ENCODE measurements at places on chromosomes 16 and 17.

GRCh38 chr17:36610474-36610873, 9.1 kb downstream of the MRM1 start:
- DNase-seq, result no peak

DNA sequence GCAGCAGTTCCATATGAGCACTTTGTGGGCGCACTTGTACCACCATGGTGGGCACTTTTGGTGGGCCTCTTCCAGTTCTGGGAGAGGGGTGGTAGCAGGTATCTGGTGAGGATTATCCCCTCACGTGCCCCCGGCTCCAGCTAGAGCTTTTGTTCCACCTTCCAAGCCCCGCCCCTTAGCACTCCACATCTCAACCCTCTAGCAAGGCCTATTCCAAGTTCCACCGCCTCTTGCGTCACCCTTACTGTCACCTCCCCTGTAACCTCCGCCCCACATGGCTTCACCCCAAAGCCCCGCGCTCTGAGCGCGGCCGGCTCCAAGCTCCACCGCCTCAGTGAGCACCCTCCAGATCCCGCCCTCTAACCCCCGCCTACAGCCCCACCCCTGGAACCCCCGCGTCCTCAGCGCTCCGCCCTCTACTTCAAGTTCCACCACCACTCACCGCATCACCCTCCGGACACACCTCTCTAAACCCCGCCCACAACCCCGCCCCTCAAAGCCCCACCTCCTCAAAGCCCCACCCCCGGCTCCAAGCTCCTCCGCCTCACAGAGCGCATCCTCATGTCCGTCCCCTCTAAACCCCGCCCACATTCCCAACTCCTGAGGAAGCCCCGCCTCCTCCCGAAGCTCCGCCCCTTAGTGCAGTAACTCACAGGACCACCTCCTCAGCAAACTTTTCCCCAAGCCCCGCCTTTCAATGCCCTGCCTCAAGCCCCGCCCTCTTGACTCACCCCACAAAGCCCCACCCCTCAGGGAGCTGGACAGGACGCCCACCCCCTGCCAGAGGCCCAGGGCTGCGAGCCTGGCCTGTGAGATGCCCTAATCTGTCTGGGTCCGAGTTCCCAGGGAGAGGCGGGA, 11.1 kb downstream of the SCN4A start:
- no peak for DNase-seq

GRCh38 chr16:82499302-82499701, 127.5 kb upstream of the CDH13 start:
- no peak for DNase-seq

DNA sequence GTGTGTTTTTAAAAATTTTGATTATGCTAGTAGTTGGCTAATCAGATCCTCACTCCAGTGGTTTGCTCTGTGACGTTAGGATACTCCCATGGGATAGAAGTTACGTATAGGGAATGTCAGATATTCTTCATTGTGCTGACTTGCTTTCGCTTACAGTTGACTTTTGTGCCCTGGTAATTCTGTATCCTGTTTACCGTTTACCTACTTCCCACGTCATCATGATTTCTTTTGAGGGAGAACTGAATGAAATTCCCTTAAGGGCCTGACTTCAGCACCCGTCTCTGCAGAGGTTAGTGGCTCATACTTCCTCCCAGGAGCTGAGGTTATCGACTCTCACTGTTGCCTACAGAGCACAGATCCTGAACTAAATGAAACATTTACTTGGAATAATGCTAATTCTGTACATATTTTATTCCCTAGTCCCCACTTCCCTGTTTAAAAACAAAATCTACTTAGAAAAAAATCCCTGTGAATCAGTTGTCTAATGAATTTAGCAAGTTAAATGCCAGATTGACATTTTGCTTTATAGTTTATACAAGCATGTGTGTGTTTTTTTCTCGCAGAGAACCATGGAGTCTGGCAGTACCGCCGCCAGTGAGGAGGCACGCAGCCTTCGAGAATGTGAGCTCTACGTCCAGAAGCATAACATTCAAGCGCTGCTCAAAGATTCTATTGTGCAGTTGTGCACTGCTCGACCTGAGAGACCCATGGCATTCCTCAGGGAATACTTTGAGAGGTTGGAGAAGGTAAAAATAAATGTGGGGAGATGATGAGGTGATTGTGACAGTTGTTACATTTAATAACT, 2.8 kb downstream of the PRKAR1A start:
- no peak for DNase-seq
